CD4-positive, alpha-beta T cell treated with Interleukin-6 at 100 ng/mL for 8 hours (primary cell): ENCODE measurements at places on chromosomes 7 and 10.

- no peak for DNase-seq
Observed at GRCh38 chr7:5625938-5626337, 155.5 kb downstream of the RNF216 start.

DNA sequence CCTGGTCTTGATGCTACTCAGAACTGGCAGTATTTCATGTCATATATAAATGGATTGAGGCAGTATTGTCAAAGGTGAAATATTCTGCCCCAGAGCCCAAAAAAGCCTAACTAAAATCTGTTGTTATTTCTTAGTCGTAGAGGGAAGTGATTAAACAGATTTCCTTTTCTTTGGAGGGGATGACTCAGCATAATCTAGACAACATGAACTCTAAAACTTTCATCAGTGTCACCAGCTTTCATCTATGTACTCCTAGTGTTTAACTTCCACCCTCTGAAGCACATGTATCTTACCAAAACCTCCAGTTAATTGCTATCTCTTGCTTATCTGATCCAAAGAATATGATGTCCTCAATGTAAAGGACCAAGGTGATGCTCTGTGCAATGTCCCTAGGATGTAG, 97.1 kb upstream of the ARID5B start:
- no peak for DNase-seq

DNA sequence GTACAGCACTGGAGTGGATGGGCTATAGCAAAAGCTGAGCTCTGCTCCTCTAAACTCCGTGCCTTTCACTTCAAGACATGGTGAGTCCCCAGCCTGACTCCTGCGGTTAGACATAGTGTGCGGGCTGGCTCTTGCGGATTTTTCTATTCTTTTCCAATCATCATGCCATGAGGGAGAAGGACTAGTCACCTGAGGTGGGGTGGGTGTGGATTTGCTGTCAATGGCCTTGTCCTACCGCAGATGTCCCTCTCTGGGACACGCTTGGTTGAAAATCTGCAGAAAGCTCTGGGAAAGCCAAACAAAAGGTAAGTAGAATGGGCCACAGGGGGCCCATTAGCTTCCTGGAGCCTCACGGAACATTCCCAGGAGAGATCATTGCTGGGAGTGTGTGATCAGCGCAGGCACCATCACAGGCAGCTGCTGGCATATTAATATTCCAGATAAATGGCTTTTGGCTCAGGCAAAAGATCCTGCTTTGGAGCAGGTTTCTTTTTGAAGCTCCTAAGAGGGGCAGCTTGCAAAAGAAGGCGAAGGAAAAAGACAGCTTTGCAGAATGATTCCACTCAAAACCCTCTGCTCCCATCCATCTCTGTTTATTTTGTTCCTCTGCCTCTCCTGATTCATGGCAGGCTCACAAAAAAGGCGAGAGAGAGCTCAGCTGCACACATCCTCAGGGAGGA, 509.0 kb upstream of the ZMIZ1 start:
- DNase-seq = no peak

DNA sequence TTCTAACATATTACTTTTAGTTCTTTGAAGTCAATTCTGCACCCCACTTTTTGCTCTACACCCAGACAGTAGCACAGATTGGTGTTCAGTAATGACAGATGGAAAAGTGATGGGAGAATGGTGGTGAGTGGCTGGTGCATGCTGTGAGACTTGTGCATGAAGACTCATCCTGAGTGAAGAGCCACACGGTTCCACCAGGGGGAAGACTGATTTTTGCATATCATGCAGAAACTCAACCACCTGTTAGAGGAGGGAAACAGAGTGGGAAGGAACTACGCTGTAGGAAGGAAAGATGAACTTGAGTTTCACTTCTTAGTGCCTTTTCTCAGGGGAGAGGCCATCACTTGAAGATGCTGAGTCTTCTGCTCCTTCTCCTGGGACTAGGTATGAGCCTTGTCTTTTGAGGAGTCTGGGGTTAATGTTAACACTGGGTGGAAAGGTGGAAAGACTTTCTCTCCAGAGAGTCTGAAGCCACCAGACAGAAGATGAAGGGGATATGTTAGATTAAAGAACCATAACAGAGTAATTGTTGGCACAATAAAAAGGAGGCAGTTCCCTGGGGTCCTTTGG, 9.3 kb upstream of the PRSS1 start:
- no peak for DNase-seq

- no peak for DNase-seq
Observed at GRCh38 chr7:1062296-1063294, 18.2 kb downstream of the GPR146 start.

GRCh38 chr10:9921544-9921943, 1096.1 kb upstream of the CELF2 start:
- no peak for DNase-seq

- DNase-seq = no peak
Observed at GRCh38 chr10:12193193-12193592, 2.5 kb downstream of the NUDT5 start.
